ENCODE measurements at places on chromosomes 7 and 10.

DNA sequence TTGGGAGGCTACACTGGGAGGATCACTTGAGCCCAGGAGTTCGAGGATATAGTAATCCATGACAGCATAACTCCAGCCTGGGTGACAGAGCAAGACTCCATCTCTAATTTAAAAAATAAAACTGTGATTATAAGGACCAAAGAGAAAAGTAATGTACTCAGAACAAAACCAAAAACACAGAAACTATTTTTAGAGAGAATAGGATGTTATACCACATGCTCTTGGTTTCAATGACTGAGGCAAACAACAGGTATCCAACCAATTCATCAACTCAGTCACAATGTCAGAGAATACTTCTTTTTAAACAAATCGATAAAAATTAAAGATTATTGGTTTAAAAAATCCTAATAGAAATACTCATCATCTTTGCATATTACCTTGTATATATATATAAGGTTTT, 186.7 kb downstream of the TPK1 start:
- no peak for DNase-seq

DNA sequence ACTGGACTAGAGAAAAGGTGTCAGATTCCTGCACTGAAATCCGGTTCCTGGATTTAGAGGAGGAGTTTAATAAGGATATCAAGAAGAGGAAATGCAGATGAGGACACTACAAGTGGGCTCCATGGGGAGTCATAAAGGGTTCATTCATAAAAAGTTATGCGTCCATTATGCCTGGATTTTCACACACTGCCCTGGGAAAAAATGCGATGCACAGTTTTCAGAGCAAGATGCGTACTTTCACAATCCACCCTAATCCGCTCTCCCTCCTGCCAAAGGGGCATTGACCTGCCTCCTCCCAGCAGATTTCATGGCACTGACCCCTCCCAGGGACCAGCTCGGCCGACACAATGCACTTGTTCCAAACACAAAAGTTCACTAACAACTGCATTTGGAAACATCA, 42.2 kb upstream of the OPALIN start:
- DNase-seq: no peak

DNA sequence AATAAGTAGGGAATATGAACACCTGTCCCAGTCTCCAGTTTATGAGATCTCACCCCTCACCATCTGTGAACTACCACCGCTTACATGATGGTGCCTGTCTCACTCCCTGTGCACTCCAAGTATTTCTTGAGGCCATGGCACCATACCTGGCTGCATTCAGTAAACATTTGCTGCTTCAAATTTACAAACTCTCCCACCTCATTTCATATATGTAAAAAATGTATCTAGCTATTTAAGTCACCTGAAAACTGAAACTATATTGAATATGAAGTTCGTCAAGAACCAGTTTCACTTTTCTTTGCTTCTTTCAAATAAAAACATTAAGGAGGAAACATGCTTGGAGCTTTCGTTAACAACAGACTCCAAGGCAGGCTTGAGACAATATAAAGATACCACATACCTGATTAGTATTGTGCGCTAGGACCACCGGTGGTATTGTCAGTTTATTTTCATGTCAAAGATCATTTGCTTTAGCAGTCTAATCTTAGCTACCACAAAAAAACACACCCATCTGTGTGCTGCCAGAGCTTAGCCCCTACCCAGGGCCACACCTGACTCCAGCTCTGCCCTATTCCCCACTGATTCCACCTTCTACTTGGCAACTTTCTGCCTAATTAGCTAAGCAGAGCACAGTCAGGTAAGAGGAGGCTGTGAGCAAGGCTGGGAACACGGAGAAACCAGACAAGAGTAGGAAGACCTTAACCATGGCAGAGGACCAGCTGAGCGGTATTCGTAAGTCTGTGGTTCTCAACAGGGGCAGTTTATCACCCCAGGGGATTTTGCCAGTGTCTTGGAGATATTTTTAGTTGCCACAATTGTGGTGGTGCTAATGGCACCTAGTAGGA, 92.0 kb downstream of the ZFAND4 start:
- no peak for DNase-seq

- DNase-seq: no peak
Observed at GRCh38 chr10:77887631-77888355, 38.8 kb downstream of the DLG5 start.

DNA sequence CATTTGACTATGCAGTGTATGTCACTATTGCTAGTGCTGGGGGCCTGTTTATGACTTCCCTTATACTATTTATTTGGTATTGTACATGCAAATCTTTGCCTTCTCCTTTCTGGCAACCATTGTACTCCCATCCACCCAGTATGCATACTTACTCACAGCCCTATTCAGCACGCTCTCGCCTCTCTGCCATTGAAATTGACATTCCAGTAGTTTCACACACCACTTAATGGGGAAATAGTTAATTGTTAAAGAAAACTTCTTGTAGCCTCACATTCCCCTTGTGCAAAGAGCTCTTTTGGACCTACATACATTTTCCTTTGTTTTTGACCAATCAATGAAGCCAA, 9.9 kb downstream of the CLDN12 start:
- no peak for DNase-seq

DNA sequence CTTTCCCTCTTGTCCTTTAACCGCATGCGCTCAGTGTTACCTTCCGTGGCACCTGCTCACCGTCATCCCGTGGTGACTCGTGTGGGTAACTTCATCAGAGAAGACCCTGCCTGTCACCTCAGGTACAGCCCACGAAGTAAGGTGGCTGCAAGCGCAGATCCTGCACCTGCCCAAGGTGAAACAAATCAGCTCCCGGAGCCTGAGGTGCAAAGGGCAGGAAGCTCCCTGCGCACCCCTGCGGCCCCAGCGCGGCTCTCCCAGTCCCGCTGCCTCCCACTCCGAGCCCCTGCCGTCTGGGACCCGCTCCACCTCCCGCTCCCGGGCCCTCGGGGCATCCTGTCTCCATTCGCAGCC, 110.9 kb upstream of the LANCL2 start:
- no peak for DNase-seq

GRCh38 chr7:52771177-52771576, 264.3 kb upstream of the POM121L12 start:
- no peak for DNase-seq

GRCh38 chr10:103688491-103688890, 166.9 kb downstream of the SH3PXD2A start:
- DNase-seq: peak; percentile 33

- no peak for DNase-seq
Observed at GRCh38 chr10:119316002-119316358, 108.6 kb downstream of the GRK5 start.
